ENCODE measurements at places on chromosomes 4 and X.

GRCh38 chr4:184961660-184962059 is 56.6 kb upstream of the HELT start:
- DNase-seq, result no peak

- no peak for DNase-seq
These were observed 122.2 kb upstream of the PDE5A start for GRCh38 chr4:119750771-119751170.

DNA sequence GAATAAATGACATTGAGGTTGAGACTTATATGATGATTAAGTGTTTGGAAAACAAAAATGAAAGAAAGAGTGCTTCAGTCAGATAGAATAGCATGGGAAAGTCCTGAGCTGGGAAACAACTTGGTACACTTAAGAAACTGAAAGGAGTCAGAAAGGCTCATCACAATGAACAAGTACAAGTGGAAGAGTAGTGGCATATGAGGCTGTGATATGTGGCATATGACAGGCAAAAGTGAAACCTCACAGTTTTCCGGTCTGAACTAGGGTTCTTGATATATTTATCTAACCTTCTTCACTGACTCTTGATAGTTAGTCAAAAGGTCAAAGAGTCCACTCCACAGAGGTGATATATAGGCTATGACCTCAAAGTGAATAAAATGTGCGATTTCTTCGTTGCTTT is 537.1 kb upstream of the CXorf51A start:
- no peak for DNase-seq

DNA sequence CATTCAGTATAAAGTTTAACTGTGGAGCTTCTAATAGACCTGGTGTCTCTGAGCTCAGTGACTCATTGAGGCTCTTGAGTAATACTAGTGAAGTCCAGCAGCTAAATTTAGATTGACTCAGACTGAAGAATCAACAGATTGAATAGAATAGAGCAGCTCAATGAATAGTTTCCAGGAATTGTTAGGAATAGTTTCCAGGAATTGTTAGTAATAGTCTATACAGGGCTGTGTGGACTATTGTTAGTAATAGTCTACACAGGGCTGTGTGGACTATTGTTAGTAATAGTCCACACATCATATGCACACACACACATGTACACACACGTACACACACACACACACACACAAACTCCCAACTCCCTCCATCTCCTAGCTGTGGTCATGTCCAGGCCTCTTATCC is 3.0 kb downstream of the GIMD1 start:
- DNase-seq, result no peak

- no peak for DNase-seq
These were observed 37.0 kb downstream of the IL21 start for GRCh38 chr4:122583906-122584305.

- no peak for DNase-seq
These were observed 224.4 kb upstream of the PCDH7 start for GRCh38 chr4:30495651-30496310.

DNA sequence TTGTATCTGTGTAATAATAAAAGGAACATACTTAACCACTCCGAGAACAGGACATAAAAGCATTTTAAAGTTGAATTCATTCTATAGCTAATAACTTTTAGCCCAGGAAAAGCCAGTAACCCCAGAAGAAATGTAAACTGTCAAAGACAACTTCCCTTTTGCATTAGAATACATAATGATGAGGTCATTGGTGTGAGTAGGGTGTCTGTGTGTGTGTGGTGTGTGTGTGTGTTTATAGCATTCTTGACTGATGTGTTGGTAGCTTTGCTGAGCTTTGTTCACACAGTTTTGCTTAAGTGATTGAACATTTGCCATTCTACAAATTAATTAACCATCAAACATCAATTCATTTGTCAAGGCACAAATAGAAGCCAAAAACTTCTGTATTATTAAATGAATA is 559.6 kb downstream of the ARAP2 start:
- DNase-seq, result no peak

- no peak for DNase-seq
These were observed 47.3 kb downstream of the SATL1 start for GRCh38 chrX:85196319-85196718.

- no peak for DNase-seq
These were observed 27.0 kb upstream of the ZNF280C start for GRCh38 chrX:130295519-130296296.

- DNase-seq, result no peak
These were observed 115.6 kb downstream of the GPR143 start for GRCh38 chrX:9650091-9650490.

DNA sequence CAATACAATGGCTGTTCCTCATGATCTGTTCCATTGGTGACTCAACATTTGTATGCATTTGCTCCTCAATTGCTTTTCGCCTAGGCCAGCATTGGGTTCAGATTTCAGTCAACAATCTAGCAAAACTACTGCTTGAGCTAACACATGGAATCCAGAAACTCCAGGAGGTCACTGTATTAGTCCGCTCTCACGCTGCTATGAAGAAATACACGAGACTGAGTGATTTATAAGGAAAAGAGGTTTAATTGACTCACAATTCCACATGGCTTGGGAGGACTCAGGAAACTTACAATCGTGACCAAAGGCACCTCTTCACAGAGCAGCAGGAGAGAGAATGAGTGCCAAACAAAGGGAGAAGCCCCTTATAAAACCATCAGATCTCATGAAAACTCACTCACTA is 67.1 kb downstream of the RXFP1 start:
- DNase-seq, result no peak

GRCh38 chrX:8037593-8038348 is 110.6 kb upstream of the PNPLA4 start:
- no peak for DNase-seq

DNA sequence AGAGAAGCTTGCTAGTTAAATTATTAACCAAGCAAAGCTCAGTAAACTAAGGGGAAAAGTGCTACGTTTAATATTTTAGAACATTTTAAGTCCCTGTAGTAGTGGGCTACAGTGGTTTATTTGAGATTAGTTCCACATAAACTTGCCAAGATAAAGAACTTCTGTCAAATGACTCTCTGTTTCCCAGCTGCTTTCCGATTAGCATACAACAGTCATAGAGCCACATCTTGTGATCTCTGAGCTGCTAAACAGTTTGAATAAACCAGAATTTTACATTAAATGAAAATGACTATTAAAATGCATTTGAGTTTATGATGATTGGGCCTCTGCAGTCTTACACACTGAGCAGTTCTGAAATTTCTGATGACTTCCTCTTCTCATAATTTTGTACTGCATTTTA is 568.5 kb downstream of the IQCM start:
- no peak for DNase-seq

- DNase-seq, result no peak
These were observed 209.7 kb downstream of the SPRY1 start for GRCh38 chr4:123606336-123606735.

GRCh38 chrX:40922307-40922706 is 162.9 kb upstream of the USP9X start:
- DNase-seq, result no peak

GRCh38 chrX:131802836-131803626 is 220.1 kb upstream of the STK26 start:
- no peak for DNase-seq

- no peak for DNase-seq
These were observed 33.7 kb downstream of the CD38 start for GRCh38 chr4:15811703-15812337.

DNA sequence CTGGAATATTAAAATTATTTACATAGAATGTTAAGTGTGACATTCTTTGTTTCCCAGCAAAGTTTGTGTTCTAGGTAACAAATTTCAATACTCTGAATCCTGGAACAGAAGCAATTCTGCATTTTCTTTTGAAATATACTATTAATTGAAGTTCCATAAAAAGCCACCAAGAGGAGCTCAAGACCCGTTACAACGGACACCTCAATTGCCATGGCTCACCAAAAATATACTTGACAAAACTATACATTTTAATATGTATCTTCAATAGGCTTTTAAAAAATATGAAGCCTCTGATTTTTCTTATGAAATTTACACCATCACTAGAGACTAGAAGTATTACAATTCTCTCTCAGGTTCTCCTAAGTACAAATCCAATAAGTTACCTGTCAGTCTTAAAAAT is 111.4 kb downstream of the NYX start:
- no peak for DNase-seq

DNA sequence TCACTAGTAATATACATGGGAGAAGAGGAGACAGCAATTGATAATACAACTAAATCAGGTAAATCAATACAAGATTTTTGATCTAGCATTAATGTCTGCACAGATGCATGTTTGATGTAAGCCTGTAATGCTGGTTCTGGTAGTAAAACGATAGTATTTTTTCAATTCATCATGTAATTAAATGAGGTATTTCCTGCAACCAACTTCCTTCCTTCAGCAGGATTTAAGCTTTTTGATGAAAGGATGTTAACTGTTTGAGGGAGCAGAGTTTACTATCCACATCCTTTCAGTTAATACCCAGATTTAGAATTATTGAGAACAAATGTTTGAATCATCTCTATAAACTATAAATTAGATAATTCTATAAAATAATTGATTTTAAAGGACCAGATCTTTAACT is 31.4 kb upstream of the NFKB1 start:
- no peak for DNase-seq

All from stimulated activated CD4-positive, alpha-beta T cell treated with anti-CD3 and anti-CD28 coated beads, Interleukin-15, amount 100 ng/mL, for 1 hour (primary cell).